ENCODE measurements at places on chromosomes 7 and 10. TPM values are rescaled to one million over a fixed set of nuclear protein-coding genes. Genes with fewer than 3 reads are reported as not detected.

Gene GNAI1
- total RNA-seq, result 132 TPM

Gene FFAR4
- not detected for total RNA-seq

Gene TMEM225B
- total RNA-seq, result 0.46 TPM

- DNase-seq, result no peak
Observed at GRCh38 chr10:130894471-130894870, 417.1 kb downstream of the TCERG1L start.

DNA sequence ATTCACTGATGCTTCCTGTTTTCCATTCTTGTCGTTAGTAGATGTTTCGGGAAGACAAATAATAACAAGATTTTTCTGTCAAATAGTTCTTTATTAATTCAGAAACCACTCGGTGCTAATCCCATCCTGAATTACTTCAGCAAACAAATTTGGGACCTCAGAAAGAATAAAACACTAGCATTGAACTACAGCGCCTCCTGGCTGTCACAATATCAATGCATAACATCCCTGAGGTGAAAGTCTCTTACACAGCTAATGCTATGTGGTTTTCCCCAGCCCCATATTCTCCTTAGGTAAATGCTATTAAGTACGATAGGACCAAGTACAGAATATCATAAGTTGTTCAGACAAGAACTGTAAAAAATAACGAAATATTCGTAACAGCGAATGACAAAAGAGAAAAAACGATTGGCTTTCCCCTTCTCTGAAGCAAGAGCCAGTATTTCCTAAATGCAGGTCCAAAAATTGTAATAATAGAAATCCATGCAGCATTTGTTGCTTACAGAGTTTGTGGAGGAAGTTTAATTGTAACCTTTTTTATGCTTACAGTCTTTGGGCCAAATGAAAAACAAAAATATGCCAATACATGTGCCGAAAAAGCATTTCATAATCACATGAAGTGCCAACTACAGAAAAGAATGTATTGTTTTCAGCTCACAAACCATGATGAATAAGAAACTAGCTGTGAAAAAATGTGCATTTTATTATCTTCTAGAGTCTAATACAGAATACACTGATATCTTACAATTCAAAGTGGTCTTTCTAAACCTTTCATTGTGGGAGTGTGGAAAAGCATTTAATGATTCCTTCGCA lies 47.3 kb downstream of the MYPN start:
- DNase-seq, result peak; percentile 63

GRCh38 chr10:12980102-12980661 lies 21.3 kb downstream of the CCDC3 start:
- DNase-seq, result no peak

DNA sequence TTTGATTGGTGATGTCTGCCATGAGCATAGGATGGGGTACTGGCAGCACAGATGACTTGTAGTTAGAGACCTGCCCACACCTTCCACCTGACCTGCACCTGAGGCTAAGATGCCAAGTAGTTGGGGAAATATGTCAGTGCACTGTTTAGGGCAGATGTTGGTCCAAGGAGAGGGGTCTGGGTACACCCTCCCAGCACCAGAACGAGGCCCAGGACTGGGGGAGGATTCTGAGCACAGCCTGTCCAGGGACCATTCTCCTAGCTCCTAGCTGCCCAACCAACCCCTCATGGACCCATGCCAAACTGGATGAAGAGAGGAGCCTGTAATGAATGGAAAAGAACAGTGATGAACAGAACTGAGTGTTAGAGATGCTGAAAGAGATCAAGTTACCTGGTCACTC lies 28.0 kb downstream of the FRMPD2 start:
- no peak for DNase-seq

DNA sequence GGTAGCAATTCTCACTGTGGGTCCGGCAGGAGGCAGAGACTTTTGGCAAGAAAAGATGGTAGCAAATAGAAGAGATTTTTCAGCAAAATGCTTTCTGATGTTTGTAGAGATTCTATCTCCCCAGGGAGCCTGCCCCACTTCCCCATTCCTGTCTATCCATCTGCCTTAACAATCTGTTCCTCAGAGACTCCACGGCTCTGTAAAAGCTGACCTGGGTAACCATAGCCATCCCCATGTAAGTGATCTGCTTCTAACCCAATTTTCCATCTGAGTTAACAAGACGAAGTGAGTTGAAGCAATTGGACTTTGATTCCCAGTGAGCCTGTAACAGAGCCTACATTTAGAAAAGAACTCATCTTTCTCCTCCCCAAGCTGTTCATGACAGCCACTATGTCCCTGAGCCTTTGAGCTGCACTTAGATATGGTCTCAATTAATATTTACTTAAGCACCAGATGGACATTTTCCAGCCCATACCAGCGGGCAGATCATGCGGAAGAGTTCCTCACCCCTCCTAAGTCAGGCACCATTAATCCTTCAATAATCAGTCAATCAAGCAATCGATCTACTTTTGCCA lies 896.1 kb downstream of the CCSER2 start:
- DNase-seq, result no peak

- DNase-seq, result no peak
Observed at GRCh38 chr7:28570113-28570969, 158.0 kb downstream of the CREB5 start.

DNA sequence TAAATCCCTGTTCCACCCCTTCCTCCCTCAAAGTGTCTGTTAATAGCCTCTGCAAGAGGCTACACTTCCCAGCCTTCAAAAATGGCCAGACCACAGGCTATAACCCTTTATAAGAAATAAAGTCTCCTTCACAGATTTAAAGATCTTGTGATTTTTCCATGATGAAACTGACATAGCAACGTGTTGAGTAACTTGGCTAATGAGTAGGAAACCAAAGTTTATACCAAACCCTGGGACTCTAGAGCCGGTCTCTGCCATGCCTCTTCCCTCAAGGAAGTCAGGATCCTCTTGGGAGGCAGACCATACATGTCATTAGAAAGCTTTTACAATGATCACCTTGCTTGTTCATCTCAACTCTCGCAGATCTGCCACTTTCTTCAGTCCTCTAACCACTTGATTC lies 44.4 kb downstream of the GRM8 start:
- no peak for DNase-seq

DNA sequence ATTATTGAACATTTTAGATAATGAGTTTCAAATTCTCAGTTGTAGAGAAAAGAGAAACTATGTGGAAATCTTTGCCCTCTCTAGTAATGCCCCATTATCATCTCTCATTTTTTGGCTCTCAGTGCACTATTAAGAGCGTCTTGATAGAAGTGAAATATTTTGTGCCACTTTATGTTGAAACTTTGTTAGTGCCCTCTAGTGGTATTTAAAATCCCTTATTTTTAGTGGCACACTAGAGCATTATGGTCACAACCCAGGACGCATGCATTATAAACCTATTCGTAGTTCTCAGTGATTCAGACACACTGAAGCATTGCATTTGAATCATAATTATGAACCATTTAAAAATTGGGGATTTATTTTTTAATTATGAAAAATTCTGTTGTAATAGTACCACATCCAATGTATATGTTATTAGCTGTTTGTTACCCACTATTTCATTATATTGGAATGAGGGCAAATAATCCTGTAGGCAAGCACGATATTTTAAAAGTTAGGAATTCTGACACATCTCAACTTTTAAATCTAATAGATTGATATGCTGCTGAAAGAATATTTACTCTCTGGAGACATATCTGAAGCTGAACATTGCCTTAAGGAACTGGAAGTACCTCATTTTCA lies 21.9 kb downstream of the PDCD4 start:
- no peak for DNase-seq

- DNase-seq, result no peak
Observed at GRCh38 chr7:9945857-9946256, 1027.8 kb upstream of the PHF14 start.

DNA sequence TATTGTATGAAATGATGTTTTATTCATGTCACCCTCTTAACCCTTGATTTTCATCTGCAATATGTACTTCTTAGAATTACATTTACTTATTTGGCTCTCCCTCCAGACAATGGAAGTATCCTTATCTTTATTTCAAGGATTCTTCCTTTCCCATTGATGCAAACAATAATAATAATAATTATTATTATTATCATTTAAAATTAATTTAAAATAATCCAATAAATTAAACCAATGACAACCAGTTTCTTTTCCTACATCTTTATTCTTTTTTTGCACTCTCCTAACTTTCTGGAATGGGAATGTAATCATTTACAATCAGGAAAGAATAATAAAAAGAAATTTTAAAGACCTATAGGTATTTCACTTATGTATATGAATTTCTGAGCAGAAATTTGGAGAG lies 504.4 kb downstream of the INHBA start:
- no peak for DNase-seq

DNA sequence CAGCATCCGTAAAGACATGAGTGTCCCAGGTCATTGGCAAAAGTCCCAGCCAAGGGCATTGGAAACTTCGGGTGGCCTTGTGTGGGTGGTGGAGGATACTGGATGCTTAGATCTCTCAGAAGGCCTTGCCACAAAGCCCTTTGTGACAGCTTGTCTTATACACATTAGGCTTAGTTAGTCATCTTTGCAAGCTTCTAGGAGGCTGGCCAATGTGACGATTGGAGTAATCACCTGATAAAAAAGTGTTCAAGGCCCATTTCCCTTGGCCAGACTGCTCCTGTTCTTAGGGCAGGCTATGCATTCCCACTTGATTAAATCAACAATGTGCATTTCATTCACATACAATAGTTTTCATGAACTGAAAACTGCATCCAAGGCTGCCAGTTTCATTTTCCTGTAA lies 26.9 kb downstream of the NPS start:
- no peak for DNase-seq

GRCh38 chr7:135729230-135729629 lies 1.2 kb upstream of the SLC13A4 start:
- DNase-seq, result no peak

DNA sequence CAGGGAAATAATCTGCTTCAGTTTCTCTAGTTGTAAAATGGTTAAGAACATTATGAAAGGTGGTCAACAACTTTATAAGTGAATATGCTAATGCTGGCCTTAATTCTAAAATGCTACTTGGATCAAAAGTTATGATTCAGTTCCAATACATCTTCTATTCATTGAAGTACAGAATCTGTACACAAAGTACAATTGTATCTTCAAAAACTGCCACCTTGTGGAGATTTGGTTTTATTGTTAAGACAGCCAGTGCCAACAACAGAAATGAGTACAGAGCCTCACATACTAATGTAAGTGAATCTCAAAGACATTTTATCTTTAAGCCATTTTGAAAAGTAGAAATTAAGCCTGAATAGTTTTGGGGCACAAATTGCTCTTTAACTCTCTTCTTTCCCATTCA lies 194.0 kb downstream of the CFTR start:
- DNase-seq, result no peak

DNA sequence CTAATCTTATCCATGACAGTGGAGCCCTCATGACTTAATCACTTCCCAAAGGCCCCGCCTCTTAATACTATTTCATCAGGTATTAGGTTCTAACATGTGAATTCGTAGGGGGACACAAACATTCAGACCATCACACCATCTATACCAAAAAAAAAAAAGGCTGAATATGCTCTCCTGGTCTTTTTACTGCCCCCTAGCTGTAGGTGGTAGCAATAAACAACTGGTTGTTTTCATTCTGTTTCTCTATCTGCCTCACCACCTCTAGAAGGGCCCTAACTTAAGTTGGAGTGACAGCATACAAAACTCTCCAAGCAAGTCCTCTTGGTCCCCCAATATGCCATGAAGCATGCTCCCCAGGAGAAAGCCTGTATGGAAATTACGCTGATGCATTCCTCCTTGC lies 94.1 kb downstream of the GRM8 start:
- no peak for DNase-seq

DNA sequence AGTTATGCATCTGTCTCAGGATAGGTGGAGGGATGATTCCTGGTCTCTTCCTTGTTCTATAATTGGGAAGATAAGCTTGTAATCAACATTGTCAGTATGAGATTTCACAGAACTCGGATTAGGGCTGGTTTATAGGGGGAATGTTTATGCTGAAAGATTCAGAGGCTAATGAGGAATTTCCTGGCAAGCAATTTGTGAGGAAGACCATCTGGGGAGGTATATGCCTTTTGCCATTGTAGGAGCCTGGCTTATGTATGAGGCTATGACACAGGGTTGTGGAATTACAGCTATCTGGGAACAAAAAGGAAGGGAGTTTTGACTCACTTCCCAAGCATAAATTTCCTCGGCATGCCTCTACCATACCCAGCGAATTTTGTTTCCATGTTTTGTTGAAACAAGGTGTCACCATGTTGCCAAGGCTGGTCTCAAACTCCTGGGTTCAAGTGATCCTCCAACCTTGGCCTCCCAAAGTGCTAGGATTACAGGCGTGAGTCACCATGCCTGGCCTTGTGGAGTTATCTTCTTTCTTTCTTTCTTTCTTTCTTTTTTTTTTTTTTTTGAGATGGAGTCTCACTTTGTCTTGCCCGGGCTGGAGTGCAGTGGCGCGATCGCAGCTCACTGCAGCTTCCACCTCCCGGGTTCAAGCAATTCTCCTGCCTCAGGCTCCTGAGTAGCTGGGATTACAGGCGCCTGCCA lies 1.6 kb upstream of the COPS6 start:
- DNase-seq, result no peak

Measured in endothelial cell (in vitro differentiated cells).